Fibroblast of mammary gland (primary cell): ENCODE measurements at places on chromosomes 11 and 22.

DNA sequence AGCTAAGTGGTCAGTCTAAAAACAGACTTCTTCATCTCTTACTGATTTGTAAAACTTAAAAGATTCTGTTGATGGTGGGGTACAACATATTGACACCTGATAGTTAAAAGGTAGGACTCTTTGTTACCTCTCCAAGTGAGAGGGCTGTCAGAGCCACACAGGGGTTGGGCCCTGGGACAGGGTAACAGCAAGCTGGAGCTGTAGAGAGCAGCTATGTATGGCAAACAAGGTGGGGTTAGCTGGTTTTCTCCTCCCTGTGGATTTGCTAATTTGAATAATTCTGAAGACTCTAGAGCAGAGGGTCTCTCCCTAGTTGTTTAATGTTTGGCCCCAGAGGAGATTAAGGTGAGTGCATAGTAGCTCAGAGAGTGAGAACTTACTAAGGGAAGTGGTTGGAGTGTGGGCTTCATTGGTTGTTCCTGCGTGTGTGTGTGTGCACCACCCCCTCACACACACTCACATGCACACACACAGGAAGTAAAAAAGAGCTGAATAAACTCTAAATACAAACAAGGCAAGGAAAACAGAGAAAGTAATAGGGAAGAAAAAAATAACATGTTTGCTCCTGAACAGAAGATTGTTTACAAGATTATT lies 9.2 kb upstream of the GAS2 start:
- DNase-seq, result no peak

DNA sequence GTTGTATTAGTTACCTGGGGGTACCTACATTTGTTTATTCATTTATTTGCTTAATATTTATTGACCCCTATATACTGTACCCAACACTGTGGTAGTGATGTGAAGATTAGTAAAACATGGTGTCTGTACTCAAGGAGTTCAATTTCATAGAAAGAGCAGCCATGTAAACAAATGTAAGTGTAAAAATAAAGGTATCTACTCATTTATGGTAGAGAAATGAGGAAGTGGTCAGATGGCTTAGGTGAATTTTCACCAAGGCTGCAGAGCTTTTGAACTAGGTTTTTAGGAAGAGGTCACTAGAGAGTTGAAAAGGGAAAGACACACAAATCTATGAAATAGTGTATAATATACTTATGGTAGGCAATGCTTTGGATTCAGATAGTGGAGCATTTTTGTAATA lies 11.1 kb downstream of the CTR9 start:
- DNase-seq, result no peak

DNA sequence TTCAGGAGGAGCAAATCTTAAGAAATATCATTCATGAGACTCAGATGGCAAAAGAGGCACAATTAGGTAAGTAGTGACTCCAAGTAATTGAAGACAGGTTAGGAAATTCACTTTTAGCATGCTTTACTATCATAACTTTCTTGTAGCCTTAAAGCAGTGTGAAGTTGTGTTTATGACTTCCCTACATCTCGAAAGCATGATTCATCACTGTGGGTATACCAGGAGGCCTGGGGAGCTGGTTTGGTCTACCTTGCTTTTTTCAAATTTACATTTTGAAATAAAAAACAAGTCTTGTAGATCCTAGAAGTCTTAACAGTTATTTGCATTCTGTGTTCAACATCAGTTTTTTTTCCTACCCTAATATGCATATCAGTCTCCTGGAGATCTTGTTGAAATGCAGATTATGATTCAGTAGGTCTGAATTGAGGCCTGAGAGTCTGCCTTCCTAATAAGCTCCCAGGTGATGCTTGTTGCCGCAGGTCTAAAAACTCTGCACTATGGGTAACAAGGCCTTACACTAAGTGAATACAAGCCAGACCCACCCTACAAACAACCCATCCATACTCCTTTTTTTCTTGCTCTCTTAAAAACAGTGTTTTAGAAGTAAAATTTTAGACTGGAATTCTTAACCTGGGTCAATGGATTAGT lies 41.4 kb downstream of the TTC17 start:
- no peak for DNase-seq

- no peak for DNase-seq
Measured at GRCh38 chr22:38073150-38074130, 10.5 kb downstream of the SLC16A8 start.

- peak; percentile 49 for DNase-seq
Measured at GRCh38 chr11:79437278-79437980, 3.4 kb downstream of the TENM4 start.

DNA sequence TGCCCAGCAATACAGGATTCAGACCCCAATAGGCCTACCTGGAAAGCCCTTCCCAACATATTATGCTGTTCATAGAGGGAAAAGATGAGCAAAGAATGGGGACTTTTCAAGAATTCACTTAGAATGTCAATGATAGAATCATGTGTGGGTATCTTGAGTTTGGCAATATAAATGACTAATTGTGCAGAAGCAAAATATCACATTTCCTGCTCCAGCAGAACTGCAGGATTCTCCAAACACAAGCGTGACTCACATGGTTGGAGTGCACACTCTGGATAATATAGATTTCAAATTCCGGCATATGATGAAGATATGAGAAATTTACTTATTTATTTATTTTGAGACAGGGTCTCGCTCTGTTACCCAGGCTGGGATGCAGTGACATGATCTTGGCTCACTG lies 12.5 kb upstream of the APOL5 start:
- peak; percentile 88 for DNase-seq

DNA sequence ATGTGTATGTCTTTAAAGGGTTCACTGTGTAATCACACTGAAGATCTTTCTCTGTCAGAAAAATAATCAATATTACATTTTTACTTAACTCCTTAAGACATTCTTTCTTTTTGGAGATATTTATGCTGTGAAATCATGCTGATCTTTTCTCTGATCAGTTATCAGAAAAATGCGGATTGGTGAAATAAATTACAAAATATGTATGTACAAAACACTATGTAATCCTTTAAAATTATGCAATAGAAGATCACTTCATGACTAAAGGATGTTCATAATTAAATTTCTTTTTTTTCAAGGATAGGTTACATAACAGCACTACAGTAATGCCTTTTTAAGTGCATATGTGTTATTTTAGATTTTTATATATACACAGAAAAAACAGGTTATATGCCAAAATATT lies 24.7 kb downstream of the BTBD10 start:
- DNase-seq, result no peak

DNA sequence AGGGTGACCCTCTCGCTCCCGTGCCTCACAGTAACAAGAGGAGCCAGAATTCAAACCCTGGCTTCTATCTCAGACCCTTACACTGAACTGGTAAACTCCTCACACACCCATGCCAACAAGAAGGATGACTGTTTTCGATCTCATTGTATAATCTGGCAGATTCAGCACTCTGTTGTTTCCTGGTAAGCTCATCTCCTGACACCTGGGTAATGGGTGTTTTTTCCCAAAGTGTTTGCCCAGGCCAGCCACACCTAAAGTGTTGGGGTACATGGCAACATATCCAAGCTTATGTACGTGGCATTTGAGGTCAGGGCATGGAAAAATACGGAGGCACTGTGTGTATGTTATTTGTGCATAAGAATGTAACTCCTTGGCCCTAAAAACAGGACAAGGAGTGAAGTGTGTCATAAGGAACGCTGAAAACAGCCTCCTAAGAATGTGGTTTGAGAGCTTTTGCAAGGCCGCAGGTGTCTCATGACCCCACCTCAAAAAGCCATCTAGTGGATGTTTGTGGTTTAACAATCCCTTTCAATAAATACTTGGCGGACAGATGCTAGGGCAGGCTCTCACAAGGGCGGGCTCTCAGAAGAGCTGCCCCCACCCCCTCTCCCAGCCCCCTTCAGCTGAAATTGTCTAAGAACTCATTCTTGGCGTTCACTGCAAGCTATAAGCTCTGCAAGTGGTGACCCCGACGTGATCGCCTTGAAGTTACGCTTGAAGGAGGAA lies at the start of gene MS4A15:
MS4A15 (plus strand) TSS at position 561 of the 726 bp plus-strand sequence. CDS start 6,867 bp downstream, outside the sequence.
- DNase-seq, result no peak

GRCh38 chr11:47062736-47063135 lies 113.9 kb downstream of the ARFGAP2 start:
- no peak for DNase-seq

GRCh38 chr11:76910620-76911414 lies 50.1 kb downstream of the ACER3 start:
- peak; percentile 63 for DNase-seq

GRCh38 chr11:3135481-3136440 lies 29.3 kb downstream of the OSBPL5 start:
- no peak for DNase-seq

GRCh38 chr11:74935285-74935684 lies 13.6 kb downstream of the XRRA1 start:
- DNase-seq, result no peak

DNA sequence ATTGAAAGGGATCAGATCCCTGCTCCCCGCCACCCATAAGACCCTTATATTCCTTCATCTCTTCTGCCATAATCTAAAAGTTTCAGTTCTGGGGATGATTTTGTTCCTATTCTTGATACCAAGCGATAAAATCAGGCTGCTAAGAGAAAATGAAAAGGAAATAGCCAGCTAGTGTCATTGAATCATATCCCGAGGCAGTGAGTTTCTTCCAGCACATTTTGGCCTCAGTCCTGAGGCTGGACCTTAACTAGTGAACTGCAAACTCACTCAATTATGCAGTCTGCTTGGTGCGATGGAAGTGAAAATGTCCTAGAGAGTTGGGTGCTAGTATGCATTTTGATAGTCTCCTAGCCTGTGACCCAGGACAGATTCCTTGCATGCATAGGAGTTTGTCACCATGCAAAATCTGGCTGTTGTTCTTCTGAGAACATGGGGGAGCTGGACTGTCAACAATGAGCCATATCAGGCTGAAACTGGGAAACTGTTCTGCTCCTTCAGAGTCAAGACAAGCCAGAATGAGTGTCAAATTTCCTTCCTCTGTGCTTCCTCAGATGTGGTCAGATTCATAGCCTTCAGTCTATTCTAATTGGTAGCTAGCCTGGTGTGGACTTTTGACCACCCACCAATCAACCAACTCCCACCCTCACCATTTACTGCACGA lies 102.9 kb downstream of the CCDC81 start:
- DNase-seq, result peak; percentile 49

- no peak for DNase-seq
Measured at GRCh38 chr11:24793479-24793878, 296.6 kb downstream of the LUZP2 start.

DNA sequence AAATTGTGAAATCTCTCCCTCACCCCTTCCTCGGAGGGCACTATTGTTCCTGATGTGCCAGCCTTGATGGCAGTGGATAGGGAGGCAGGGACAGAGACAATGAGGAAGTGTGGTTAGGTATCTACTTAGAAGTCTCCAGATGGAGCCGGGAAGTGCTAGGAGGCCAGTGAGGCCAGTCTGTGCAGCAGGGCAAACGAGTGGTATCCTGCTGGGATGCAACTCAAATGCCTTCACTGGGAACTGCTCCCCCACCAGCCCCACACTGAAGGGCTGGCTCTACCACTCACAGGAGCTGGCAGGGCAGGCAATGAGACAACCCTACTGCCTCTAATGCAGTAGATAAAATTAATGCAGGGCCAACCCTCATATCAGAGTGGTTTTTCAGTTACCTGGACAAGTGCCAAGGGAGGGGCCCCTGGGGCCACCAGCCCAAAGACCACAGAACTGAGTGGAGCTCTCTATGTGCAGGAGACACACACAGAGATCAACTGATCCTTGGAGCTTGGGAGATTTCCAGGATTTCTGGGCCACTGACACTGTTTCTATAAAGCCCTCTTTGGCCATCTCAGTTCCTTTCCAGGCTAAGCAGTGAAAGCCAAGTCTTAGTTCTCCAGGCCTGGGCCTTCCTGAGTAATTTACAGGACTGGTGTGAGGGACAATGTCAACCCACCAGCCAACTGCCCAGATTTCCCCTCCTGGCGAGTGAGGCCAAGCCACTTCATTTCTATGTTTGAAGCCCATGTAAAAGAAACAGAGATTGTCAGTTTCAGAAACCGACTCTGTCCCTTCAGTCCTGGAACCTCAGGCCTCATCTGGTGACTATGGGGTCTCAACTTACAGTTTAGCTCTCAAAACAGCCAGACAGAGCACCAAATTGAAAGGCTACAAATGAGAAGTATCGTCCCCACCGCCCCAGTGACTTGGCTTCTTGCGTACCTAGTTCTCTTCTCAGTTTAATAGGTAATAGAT lies 4.1 kb downstream of the MIF start:
- DNase-seq, result no peak

DNA sequence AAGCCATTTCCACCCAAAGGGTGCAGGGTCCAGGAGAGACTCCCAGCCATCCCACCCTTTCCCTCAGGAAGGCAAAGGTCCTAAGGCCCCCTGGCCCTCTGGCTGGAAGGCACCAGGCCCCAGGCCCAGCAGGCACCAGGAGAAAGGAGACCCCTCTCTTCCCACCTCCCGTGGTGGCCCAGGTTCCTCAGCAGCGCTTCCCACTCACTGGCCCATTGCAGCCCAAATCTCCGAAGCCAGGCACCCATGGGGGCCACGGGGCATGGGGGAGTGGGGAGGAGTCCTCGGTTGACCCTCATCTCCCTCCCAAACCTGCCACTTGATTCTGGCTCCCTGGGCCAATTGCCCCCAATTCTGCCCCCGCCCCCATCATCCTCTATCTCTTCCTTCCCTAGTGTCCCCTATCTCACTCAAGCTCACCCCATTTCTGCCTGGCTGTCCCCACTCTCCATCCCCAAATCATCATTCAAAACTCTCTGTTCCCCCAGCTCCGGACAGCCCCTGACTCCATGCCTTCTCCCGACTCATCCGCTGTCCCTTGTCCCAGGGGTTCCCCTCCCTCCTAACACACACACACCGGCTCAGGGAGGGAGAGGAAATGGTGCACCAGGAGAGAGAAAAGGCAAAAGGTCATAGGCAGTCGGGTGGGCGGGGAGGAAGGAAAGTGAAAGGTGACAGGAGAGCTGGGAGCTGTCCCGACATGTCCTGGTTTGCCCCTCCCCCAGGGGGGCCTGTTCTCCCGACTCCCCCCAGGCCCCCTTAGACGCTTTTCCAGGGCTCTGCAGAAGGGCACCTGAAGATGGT lies 1.2 kb downstream of the LIF start:
- no peak for DNase-seq

DNA sequence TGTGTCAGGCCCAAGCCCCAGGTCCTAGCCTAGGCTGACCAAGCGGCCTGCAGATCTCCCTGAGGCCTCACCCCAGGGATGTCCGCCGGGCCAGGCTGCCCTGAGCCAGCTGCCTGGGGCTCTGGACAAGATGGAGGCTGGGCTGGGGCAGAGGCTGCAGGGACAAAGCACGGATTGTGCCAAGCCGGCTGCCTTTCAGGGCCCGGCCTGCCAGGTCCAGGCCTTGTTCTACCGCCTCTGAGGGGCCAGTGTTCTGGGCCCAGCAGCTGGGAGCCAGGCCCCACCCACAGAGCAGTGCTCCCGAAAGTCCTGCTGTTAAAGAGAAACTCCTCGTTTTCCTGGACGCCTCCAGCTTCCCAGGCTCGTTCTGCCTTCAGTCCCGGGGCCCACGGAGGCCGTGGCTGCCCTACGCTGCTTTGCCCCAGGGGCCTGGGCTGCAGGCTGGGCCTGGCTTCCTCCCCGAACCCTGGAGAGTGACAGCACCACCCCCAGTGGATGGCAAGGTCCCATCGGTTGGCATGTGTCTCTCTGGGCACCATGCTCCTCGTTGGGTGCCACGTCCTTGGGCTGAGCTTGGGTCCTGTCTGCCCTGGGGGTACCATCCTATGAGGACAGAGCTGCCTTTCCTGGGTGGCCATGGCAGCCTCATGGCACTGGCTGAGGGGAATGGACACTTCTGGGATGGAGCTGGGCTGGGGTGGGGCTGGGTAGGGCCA lies 7.6 kb downstream of the BRSK2 start:
- no peak for DNase-seq
